Activated CD4-positive, alpha-beta T cell treated with anti-CD3 and anti-CD28 coated beads, Interleukin-10, Interleukin-2, amounts not matched to agents 100 ng/mL and 50 ng/mL, durations not matched to agents 16 hours and 8 hours (primary cell): ENCODE measurements at places on chromosomes 1 and 21.
A peak's percentile ranks its signal among the peaks of the same experiment; 100 is the strongest.

DNA sequence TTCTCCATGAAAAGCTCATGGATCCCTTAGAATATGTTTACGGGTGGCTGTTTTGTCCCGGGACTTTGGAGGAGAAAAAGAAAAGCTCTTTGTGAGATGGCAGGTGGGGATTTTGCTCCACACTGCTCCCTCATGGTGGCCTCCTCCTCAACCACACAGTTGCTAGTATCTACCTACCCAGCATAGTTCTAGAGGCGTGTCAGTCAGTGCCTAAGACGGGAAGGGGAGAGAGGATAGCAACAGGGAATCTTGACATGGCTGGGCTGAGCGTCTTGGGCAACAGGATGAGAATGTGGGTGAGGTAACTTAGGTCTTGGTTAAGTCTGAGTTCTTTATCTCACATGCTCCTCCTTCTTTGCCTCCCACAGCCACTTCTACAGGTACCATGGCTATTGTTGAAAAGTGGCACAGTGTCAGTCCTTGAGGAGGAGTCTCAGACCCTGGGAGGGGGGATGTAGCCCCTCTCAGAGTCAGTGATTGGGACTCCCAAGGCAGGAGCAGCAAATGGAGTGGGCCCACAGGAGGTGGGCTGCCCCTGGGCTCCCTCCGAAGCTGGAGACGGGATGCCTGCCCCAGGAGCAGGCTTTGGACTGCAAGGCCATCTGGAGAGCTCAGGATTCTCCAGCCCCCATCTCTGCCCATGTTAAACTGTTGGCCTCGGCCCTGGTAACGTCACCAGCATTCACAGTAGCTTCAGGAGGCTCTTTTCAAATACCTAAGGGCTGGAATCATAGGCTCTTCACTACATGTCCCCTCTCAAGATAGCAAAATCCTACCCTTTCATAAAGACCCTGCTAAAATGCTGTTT is 75.4 kb downstream of the TENT5C start:
- no peak for DNase-seq

- no peak for DNase-seq
Observed at GRCh38 chr1:14605945-14606344, 7.5 kb downstream of the KAZN start.

- no peak for DNase-seq
Observed at GRCh38 chr1:25544243-25544764, 898 bp downstream of the LDLRAP1 start.

DNA sequence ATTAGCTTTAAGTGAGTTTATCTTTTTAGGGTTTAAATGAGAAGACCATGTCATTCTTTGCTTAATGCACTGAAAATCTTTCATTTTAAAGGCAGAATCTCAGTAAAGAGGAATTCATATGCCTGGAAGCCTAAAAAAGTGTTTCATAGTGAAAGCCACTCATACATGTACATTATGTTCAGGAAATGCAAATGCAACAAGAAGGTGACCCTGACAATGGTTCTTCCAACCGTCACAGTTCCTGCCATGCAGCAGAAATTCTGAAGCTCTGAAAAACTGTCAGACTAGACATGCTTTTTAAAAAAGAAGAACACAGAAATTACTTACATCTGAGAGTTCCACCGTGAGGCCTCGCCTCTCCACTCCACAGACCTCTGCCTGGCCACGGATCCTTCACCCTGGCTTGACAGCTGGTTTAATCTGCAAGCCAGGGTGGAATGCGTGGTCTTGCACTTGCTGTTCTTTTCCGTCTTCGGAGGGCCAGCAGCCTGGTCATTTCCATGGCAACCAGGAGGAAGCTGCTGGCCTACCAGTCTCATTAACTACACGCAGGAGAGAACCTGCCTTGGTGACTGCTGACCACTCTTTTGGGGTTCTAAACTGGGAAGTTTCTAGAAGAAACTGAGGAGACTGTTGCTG is 41.8 kb upstream of the PAXBP1 start:
- no peak for DNase-seq

GRCh38 chr21:35357041-35357780 is 308.1 kb upstream of the RUNX1 start:
- no peak for DNase-seq

- DNase-seq, result no peak
Observed at GRCh38 chr1:30788580-30789387, 31.2 kb upstream of the LAPTM5 start.

- DNase-seq, result no peak
Observed at GRCh38 chr1:184801503-184801902, 46.8 kb upstream of the EDEM3 start.

DNA sequence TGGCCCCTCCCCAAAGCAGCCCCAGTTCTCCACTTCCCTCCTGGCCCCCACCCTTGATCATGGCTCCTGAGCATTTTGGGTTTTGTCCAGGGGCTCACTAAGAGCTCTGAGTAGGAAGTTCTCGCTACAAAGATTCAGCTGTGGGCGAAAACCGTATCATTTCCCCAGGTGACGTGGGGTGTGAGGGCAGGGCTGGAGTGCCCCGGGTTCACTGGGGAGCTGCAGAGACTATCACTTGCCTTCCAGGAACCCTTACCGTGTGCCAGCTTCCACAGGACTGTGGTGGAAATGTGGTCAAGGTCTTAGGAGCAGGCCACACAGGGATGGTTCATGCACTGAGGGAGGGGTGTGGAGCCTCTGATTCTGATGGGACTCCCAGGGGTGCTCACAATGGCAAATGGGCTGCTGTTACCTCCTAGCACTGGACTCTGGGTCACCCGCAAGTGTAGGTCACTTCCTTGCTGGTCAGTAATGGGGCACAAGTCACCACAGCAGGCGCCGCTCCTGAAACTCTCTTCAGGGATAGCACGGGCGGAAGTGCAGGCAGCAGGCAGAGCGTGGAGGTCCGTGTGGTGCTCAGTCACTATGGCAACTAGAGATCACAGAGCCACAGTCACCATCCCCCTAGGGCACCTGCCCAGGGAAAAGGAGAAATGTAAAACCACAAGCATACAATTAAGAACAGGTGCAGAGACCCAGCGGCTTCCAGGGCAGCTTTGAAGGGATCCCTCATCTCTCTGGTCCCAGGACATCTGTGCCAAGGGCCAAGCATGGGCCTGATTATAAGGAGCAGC is 35.4 kb downstream of the RSPH1 start:
- peak; percentile 29 for DNase-seq

- DNase-seq, result no peak
Observed at GRCh38 chr1:117124661-117125060, 3.1 kb upstream of the TRIM45 start.

- no peak for DNase-seq
Observed at GRCh38 chr1:84584126-84584525, 9.9 kb upstream of the CTBS start.

DNA sequence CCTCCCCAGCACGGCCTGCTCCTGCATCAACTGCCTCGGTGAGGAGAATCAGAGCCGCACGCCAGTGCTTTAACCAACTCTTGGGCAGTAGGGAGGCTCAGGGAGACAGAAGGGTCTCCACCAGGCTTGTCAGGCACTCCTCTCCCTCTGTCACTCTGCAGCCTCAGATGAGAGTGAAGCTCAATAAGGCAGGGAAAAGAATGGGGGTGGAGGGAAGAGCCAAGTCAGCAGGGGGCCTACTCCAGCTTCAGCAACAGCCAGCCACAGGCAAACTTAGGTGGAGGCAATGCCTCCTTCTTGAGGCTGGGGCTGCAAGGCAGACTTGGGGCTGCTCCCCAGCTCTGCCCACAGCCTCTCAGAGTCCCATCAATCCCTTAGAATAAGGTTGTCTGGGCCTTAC is 51.8 kb upstream of the A3GALT2 start:
- no peak for DNase-seq

GRCh38 chr1:210405316-210405715 is 76.6 kb downstream of the HHAT start:
- no peak for DNase-seq

DNA sequence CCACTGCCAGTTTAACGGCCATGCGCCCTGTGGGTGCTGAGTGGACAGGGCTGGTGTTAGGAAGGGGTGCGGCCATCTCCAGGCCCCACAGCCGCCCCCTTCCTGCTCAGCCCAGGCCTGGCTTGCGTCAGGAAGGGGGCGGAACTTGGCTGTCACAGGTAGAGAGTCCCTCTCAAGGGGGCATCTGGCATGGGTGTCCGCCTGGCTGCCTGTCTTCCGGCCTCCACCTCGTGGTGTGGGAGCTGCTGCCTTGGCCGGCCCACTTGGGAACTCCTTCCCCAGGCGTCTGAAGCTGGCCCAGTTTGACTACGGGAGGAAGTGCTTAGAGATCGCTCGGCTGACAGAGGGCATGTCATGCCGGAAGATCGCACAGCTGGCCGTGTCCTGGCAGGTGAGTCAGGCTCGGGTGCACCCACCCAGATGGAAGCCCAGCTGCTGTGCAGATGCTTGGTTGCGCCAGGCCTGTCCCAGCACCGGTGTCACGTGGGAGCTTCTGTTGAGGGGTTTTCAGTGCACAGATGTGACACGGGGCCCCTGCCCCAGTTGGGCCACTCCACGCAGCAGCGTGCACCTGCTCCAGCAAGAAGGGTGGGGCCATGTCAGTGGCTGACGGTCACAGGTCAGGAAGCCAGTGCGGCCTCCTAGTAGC is 9.1 kb upstream of the ATAD3B start:
- DNase-seq, result no peak

GRCh38 chr1:193654951-193655735 is 468.7 kb upstream of the B3GALT2 start:
- no peak for DNase-seq

- DNase-seq, result peak; percentile 62
Observed at GRCh38 chr21:46325073-46325912, 1.3 kb downstream of the PCNT start.
